ENCODE measurements at places on chromosomes 4 and X.

DNA sequence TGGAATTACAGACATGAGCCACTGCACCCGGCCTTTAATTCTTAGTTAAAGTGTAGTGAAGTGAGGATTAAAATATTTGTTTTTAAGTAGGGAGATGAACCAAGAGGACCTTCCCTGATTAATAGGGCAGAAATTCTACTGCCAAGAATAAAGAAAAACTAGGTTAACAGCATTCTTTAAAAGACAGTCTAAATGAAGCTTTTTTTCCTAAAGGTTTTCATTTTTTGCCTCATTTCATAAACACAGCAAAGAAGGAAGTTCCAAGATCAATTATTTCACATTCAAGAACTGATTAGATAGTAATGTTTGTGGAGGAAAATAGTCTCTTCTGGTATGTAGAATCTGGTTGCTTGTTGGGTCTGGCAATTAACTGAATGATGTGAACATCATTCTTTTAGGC, 112.1 kb upstream of the ARSJ start:
- DNase-seq: no peak

- no peak for DNase-seq
Observed at GRCh38 chrX:149284616-149285015, 220.5 kb downstream of the IDS start.

GRCh38 chrX:17829566-17829965, 31.5 kb downstream of the RAI2 start:
- no peak for DNase-seq

GRCh38 chr4:7780751-7781348, 158.8 kb downstream of the AFAP1 start:
- DNase-seq: no peak

DNA sequence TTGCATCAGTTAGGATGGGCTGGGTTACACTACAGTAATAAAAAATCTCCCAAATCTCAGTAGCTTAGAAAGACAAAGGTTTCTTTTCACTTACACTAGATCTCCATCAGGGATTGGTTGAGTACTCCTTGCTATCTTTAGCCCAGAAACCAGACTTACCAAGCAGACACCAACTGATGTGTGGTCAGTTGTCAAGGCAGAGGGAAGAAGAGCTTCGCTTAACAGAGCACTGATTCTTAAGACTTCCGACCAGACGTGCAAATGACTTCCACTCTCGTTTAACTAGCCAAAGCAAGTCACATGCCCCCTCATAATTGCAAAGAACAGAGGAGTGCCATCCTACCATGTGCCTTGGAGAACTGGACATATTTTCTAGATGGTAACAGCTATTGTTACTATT, 5.7 kb upstream of the ZNF518B start:
- DNase-seq: no peak

- DNase-seq: no peak
Observed at GRCh38 chr4:44462259-44462658, 13.7 kb upstream of the KCTD8 start.

GRCh38 chr4:40573593-40574311, 55.9 kb downstream of the RBM47 start:
- no peak for DNase-seq

- peak; percentile 80 for DNase-seq
Observed at GRCh38 chr4:993111-994029, at the start of gene SLC26A1. Gene SLC26A1 (minus strand): TSS chr4:993404. CDS start chr4:991703, 1,701 bp downstream.

GRCh38 chr4:87961993-87962392, 13.5 kb upstream of the SPP1 start:
- DNase-seq: peak; percentile 30

- no peak for DNase-seq
Observed at GRCh38 chrX:31331928-31332327, 260.1 kb upstream of the FTHL17 start.

GRCh38 chr4:31007858-31008257, 287.7 kb downstream of the PCDH7 start:
- no peak for DNase-seq
